ENCODE measurements at places on chromosomes 1 and 21.

GRCh38 chr1:107549152-107549810, 408.4 kb downstream of the NTNG1 start:
- DNase-seq, result no peak

- no peak for DNase-seq
Observed at GRCh38 chr21:16741141-16741665, 771.6 kb upstream of the CXADR start.

DNA sequence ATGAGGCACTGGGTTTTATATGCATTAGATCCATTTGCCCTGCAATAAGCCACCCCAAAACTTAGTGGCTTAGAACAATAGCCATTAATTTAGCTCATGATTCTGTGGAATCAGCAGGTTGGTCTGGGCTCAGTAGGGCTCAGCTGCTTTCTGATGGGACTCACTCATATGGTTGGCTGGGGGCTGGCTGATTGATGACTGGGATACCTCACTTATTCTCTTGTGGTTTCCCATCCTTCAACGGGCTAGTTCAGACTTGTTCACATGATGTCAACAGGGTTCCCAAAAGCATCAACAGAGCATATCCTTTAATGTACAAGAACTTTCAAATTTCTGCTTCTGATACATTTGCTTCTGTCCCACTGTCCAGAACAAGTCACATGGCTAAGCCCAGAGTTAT, 43.2 kb downstream of the DNM3 start:
- no peak for DNase-seq

GRCh38 chr1:5664906-5665875, 327.0 kb downstream of the NPHP4 start:
- DNase-seq, result no peak

DNA sequence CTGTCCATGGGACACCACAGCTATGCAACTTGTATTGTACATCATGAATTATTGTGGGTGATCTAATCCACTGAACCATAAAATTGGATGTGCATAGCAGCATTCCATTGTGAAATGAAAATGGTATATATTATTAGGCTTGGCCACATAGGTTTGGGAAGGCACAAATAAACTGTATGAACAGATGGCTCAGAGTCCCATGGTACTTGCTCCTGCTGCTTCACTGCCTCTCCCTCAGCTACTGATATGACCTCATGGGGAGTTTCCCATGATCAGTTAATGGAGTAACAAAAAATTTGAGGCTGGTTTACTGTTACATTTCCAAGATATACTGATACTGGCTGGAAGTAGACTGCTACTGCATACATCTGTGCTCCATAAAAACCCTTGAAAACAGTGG, 152.7 kb upstream of the NEGR1 start:
- DNase-seq, result no peak

DNA sequence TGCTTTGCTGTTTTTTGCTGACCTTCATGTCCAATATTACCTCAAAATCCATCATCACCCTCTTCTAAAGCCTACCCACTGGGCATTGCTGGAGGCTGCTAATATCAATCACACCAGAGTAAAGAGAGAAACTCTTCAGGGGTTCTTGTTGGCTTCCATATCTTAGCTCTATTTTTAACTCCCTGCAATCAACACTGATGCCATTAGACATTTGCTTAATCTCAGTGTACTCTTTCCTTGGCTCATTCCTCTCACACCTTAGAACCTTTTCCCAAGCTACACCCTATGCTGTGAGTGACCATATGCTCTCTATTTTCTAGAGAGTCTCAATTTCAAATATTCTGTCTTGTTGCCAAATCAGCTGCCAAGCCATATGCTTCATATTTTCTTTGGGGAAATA, 40.6 kb upstream of the RABGAP1L start:
- no peak for DNase-seq

DNA sequence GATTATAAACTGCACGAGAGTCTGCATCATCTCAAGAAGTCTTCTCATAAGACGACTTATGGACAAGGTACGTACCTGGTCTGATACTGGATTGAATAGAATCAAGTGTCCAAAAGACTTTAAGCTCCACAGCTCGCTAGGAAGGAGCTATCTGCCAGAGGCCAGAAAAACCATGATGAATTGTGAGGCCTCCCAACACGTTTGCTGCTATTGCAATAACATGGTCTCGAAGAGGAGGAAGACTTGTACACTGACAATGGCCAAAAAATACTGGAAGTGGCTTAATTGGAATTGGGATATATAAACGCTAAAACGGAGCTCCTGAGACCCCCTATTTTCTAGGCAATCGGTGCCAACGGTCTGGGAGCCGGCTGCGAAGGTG, 534 bp downstream of the DNAJC28 start:
- DNase-seq, result no peak

- no peak for DNase-seq
Observed at GRCh38 chr21:19228226-19228625, 824.6 kb upstream of the TMPRSS15 start.

DNA sequence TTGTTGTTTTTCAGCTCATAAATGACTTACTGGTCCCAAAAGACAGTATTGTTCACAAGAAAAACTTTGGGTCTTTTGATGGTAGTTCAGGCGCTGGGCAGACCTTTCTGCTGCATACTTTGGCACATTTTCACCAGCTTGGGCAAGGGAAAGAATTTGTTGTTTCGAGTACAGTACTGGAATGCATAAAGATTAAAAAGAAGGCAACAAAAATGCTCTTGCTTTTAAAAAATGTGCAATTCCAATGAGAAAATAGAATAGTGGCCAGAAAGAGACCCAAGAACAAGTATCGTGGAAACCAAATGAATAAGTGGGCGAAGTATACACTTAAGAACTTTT, 56.0 kb downstream of the CLIC6 start:
- DNase-seq, result no peak

DNA sequence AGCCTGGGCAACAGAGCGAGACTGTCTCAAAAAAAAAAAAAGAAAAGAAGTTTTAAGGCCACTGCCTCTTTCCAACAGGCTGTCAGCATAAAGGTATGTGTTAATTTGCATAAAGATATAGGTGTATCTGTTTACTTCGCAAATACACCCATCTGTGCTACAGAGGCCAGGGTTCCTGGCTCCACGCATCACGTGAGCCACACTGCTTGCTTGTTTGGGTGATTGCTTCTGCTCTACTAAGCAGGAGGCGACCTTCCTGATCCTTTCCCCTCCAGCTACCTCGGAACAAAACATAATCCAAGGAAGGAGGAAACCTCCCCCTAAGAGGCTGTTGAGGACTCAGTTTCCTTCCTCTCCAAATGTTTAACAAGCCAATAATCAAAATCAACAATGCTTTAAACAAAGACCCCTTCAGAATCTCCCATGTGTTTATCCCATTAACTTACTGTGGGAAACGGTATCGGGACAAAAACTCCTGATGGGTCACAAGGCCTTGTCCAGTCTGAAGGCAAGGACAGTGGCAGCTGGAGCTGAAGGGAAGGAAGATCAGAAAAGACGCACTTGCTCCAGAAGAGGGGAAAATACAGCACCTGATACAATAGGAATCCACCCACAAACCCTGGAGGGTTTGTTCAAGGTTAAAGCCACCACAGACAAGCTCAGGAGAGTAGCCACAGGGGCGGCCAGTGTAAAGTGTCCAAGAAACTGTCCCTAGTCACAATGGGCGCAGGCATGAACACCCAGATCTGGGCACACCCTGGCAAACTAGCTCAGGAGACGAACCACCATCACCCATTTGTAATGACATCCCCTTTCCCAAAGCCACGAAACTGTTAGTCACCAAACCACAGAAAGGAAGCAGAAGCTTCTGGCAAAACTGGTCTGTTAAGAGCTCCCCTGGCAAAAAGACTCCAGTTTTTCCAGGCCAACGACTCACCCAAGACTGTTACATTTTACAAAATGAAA, 17.2 kb downstream of the CTNNBIP1 start:
- no peak for DNase-seq

DNA sequence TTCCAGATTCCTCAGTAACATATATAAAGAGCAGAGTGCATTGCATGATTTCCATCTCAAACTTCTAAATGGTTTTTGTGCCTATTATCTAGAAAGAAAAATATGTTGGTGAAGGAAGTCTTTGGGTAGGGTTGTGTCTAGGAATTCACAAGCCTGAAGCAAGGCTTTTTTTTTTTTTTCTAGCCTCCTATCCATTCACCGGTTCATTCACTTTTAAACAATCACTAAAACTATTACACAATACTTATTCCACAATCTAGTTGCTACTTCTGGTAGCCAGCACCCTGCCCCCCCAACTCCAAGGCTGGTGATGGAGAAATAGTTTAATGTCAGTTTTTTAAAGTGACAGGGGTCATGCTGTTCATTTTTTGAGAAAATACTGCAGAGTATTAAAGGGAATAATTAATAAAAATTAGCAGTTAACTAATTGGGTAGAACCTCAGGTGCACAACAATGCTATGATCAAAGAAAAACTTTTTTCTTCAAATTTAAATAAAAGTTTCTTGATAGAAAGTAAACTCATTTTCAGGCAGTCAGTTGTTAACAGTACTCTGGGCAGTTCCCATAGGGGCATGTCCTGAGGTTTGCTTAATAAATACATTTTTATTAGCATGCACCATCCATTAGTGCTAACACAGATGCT, 10.9 kb downstream of the IRF2BP2 start:
- DNase-seq, result no peak

DNA sequence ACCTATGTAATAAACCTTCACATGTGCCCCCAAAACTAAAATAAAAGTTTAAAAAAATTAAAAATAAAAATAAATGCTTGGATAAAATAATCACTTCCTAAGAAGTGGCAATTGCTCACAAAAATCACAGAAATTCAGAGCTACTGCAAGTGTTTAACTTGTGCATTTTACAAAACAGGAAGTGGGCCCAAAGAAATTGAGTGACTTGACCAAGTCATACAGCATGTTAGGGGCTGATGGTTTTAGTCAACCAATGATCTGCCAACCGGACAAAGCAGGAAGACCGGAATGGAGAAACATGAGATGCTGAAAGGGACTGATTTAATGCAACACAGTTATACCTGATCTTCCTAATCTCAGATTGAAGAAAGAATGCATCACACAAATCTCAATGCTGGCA, 96.5 kb downstream of the SMYD2 start:
- no peak for DNase-seq

DNA sequence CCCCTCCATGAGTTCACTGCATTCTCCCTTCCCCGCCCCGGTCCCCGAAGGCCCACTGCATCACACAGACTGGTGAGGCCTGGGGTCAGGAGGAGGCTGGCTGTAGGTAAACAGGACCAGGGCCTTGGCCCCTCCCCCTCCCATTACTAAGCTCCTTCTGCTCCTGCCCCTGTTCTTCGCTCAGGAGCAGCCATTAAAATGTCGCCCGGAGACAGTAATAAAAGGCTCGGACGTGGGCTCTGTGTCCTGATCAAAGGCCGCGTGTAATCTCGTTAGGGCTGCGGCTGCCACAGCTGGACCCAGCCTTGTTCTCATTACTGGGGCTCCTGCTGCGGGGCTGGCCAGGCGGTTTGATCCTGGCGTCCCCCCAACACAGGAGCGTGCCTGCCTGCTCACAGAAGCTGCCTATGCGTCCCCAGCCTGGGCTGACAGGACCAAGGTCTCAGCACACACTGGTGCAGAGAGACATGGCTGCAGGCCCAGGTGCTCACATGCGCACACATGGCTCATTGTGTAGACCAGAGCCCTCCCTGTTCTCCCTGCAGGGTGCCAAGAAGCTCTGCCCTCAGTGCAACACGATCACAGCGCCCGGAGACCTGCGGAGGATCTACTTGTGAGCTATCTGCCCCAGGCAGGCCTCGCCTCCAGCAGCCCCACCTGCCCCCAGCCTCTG, 24.0 kb downstream of the TMEM53 start:
- DNase-seq, result no peak

- DNase-seq, result no peak
Observed at GRCh38 chr21:42216726-42217572, 2.0 kb upstream of the ABCG1 start.

GRCh38 chr1:183163316-183163715, 22.7 kb upstream of the LAMC2 start:
- DNase-seq, result peak; percentile 87

DNA sequence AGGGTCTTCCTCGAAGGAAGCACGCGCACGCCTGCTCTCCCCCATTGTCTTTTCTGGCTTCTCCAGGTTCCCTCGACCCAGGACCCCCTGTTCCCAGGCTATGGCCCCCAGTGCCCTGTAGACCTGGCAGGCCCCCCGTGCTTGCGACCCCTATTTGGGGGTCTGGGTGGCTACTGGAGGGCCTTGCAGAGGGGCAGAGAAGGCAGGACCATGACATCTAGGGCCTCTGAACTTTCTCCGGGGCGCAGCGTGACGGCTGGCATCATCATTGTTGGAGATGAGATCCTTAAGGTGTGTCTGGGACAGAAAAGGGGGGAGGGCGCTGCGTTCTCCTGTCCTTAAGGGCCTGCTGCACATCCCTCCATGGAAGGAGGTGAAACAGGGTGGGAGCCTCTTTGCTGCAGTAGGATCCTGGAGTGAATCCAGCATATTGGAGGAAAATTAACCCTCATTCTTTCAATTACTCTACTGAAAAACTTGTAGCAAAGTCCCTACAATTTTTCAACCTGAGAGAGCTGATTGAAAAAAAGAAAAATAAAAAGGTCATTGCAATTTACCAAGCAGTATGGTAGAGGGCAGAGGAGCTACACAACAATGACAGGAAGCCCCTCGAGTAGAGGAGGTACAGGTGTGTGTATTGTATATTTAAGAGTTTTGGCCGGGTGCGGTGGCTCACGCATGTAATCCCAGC, 777 bp downstream of the FLAD1 start:
- no peak for DNase-seq

GRCh38 chr1:64242895-64243756, 39.7 kb downstream of the UBE2U start:
- no peak for DNase-seq

DNA sequence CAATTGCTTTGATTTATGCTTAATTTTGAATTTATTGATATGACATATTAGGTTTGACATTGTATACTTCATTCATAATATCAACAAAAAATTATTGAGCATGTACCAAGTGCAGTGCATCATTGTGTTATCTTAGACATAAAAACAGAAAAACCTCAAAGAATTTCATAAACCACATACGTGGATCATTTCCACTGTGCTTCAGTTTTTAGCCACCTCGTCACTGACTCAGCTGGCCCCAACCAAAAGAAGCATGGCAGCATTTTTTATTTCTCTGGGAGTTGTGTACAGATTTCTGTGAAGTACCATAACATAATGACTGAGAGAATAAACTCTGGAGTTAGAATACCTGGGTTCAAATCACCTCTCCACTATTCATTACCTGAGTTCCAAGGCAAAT, 95.6 kb upstream of the C1orf87 start:
- no peak for DNase-seq

DNA sequence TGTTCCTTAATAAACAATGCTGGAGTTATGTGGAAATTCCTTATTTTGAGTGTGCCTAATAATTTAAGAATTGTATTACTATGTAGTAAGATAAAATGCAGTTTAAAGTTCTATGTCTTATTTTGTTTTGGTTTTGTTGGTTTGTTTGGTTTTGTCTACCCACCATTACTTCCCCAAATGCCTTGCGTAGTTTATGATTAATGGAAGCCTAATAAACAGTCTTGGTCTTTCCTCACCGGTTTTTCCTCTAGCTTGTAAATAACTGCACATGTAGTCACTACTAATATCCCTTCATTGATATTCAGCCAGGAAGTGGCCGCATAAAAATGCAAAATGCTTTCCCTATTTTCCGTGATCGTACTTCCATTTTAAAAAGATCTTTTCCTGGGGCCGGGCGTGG, 2.9 kb downstream of the SDCCAG8 start:
- no peak for DNase-seq

GRCh38 chr1:77234943-77235342, 15.7 kb upstream of the PIGK start:
- DNase-seq, result no peak
